ENCODE measurements at places on chromosomes 2 and 18.

DNA sequence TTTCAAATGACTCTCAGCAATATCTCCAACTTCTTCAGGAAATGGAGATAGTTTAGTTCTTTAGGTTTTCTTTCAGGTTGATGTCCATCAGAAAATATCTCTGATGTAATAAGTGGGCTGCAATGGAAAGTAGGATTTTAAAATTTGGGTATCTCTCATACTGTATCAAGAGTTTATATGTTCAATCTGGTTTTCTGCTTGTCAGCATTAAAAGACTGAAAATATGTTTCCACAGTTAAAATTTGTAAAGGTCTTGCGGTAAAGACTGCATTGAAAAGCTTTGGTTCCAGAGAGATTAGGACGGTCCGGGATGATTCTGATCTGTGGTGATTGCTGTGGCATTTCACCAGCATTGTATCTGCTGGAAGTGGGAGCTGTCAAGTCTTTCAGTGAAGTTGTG is 83.2 kb downstream of the LYPD1 start:
- DNase-seq = no peak

DNA sequence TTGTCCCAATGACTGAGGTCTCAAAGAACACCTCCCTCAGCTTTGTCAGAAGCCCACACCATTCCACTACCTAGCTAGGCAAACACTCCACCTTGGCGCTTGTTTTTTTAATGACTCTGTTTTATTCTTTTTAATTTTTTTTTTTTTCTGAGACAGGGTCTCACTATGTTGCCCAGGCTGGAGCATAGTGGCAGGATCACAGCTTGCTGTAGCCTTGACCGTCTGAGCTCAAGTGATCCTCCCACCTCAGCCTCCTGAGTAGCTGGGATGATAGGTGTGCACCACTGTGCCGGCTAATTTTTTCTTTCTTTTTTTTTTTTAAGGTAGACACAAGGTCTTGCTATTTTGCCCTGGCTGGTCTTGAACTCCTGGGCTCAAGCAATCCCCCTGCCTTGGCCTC is 101.9 kb downstream of the SLC25A12 start:
- no peak for DNase-seq

- DNase-seq = no peak
Observed at GRCh38 chr2:74093426-74093825, 54.3 kb downstream of the BOLA3 start.

- no peak for DNase-seq
Observed at GRCh38 chr2:1625281-1626001, 118.9 kb downstream of the PXDN start.

GRCh38 chr18:23609390-23610023 is 23.2 kb upstream of the NPC1 start:
- no peak for DNase-seq

DNA sequence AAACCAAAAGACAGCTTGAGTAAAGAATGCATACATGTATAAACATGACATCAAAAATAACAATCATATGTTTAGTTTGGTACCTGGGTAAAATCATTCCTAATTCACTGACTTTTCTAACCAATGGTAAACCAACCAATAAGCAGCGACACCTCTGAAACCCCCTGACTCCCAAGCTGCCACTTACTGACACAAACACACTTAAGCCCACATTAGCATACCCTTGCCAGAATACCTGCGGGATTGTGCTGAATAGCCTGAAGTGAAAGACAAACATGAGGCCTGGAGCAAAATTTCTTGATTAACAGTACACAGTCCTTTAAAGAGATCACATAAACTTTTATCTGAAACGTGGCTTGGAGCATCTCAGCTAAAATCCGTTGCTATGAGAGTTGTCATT is 902.9 kb downstream of the TMEM182 start:
- DNase-seq = no peak

GRCh38 chr18:7059276-7059675 is 58.3 kb downstream of the LAMA1 start:
- DNase-seq = no peak

DNA sequence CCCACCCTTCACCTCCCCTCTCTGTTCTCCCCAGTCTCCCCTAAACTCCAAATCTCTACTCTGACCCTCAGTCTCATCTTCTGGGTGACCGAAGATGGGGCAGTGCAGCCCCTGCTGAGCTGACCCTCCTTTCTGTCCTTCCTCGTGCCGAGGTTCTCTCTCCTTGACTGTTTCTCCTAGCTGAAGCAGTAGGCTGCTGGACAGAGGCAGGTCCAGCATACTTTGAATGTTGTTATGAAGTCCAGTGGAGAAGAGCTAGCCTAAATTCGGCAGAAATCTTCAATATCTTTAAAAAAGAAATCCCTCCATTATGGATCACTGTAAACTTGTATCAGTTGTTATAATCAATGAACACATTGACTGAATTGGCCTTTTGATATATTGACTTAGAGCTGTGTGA is 63.2 kb downstream of the RRM2 start:
- no peak for DNase-seq

Data from 8988T (cell line).